Chondrocyte (in vitro differentiated cells): ENCODE measurements at places on chromosomes 6 and 20.

DNA sequence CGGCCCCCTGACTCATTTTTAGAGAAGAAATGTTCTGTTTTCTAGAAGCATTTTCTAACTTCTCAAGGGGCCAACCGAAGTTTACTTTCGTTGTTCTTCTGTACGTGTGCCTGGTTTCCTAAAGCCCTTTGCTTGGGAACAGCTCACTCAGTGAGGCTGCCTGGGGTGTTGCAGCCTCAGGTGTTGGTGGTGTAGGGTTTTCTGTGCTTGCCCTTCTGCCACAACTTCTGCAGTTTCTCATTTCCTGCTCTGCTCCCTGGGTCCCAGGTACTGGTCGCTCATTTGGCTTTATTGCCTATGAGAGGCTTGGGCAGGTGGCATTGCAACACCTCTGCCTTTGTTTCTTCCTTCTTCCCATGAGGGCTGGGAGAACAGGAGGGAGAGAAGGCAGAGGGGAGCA, 278.3 kb downstream of the SOX4 start:
- DNase-seq, result no peak

DNA sequence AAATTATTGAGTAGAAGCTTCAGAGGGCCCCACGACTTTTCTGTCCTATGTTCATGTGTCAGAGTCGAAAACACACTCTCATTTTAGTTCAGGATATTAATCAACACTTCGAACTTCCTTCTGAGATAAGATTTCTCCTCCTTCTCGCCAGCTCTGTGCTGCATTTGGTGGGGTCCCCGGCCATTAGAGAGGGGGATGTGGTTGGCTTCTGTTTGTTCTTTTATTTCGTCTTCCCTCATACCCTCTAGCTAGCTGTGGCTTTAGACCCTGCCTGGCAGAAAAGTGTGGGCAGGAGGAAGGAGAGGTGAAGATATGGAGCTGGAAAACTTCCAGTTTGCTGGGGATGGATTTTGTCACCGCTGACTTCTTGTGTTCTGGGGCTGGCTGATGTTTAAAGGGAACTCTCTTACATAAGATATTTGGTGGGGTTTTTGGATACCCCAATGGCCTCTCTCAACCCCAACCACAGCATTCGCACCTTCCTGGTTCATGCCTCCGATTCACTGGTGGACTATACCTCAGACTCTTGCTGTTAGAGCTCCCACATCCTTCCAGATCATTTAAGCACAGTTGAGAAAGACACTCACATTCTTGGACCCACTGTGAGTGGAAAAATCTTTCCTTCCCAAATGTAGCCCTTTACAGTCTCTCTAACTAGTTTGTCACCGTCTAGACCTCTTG, 30.7 kb upstream of the TMX4 start:
- DNase-seq, result no peak

DNA sequence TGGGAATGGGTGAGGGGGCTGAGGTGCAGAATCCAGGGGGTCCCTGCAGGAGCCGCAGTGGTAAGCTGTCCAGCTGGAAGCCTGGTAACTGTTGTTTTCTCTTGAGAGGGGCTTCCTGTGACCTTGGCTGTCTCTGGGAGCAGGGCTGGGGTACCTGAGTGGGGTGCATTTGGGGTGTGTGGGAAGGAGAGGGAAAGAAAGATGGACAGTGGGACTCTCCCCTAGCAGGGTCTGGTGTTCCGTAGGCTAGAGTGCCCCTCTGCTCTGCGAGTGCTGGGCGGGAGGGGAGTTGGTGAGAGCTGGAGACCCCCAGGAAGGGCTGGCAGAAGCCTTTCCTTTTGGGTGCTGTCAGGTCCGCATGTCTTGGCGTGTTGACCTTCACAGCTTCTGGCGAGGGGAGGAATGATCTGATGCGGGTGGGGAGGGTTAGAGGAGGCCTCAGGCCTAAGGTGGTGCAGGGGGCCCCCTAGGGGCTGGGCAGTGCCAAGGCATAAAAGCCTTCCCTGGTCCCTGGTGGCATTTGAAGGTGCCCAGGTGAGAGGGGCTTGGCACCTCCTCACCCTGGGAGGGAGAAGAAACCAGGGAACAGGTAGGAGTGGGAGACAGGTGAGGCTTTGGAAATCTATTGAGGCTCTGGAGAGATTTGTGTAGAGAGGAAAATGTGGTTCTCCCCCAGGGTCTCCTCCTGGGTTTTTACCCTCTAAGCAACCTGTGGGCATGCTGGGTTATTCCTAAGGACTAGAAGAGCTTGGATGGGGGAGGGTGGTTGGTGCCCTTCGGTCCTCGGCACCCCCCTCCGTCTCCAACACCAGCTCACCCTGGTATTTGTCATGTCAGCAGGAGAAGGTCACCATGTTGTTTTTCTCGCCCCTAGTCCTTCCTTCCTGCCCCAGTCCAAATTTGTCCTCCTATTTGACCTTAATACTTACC, 3.3 kb downstream of the VEGFA start:
- DNase-seq, result no peak

- no peak for DNase-seq
Observed at GRCh38 chr20:23308024-23308423, 42.6 kb upstream of the NXT1 start.

DNA sequence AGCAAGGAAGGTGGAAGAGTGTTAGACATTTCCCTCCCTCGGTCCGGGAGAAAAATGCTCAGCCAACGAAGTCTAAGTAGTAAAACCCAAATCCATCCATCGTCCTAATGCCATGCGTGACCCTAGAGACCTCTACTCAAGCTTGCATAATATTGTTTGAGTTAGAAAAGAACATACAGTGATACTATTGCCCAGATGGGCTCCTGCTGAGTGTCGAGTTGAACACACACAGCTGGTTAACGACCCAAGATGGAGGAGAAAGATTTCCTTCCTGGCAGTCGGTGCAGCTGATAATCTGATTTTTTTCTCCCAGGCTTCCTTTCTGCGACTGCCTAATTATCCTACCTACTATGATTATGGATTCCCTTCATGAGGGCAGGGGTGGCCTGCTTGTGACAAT, 164.4 kb upstream of the KCNG1 start:
- DNase-seq, result no peak

GRCh38 chr6:33976437-33977360, 169.2 kb downstream of the GRM4 start:
- DNase-seq, result peak; percentile 25

GRCh38 chr6:64969139-64969538, 737.9 kb downstream of the EYS start:
- no peak for DNase-seq

GRCh38 chr6:167575158-167575696, 250.3 kb downstream of the TTLL2 start:
- no peak for DNase-seq

- no peak for DNase-seq
Observed at GRCh38 chr6:53862662-53863462, 68.1 kb downstream of the LRRC1 start.
